ENCODE measurements at places on chromosomes 7 and 10.

GRCh38 chr10:35387768-35388167 is 51.5 kb downstream of the CCNY start:
- no peak for DNase-seq

GRCh38 chr10:48520184-48520506 is 84.7 kb downstream of the ARHGAP22 start:
- no peak for DNase-seq

GRCh38 chr7:88437132-88437531 is 130.4 kb upstream of the STEAP4 start:
- no peak for DNase-seq

GRCh38 chr7:158868764-158869410 is 12.5 kb downstream of the DYNC2I1 start:
- no peak for DNase-seq

DNA sequence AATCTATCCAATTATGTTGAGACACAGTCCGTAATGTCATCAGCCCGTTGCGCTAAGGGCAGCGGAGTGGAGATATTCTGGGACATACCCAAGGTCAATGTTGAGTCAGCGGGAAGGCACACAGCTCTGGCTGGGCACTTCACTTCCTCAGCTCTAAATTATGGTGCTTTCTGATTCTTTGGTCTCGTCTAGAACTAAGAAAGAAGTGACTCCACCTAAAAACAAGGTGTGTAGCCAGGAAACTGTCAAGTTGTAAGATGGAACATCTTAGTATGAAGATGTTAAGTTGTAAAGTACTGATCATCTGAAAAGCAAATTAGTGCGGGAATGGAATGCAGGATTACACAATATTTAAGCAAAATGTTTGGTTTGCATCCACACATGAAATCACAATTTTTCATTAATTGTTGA is 43.1 kb downstream of the BAIAP2L1 start:
- no peak for DNase-seq

DNA sequence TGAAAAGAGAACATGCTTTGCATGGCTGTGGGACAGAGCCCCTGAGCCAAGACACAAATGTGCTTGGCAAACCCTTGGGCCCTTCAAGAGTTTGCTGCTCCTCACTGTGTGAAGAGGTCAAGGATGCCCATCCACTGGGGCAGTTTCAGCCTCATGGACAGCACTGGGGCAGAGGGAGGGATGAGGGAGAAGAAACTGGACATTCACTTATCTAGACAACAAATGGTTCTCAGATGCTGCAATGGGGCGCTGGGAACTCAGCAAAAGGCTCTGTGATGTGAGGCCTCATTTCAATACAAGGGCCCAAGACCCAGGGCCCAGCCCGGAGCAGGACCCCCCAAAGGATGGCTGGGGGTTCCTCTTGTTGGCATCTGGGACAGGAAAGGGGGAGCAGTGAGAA is 49.1 kb downstream of the EBF3 start:
- no peak for DNase-seq

All from tibial artery (tissue), 4 donors.